ENCODE measurements at places on chromosomes 3 and 15. TPM values are rescaled to one million over a fixed set of nuclear protein-coding genes. Genes with fewer than 3 reads are reported as not detected.

ZNF80 gene
- total RNA-seq: not detected

ZBED2 gene
- total RNA-seq: 0.28 TPM

CCR3 gene
- total RNA-seq: not detected

HTR3E gene
- not detected for total RNA-seq

ROBO1 gene
- 98.5 TPM for total RNA-seq

TTC21A gene
- 1.8 TPM for total RNA-seq

USP13 gene
- total RNA-seq: 4.1 TPM
